Activated T-cell treated with anti-CD3 and anti-CD28 coated beads, Interleukin-2, amount 50 U/mL, for 24 hours (primary cell): ENCODE measurements at places on chromosomes 11 and 22.

DNA sequence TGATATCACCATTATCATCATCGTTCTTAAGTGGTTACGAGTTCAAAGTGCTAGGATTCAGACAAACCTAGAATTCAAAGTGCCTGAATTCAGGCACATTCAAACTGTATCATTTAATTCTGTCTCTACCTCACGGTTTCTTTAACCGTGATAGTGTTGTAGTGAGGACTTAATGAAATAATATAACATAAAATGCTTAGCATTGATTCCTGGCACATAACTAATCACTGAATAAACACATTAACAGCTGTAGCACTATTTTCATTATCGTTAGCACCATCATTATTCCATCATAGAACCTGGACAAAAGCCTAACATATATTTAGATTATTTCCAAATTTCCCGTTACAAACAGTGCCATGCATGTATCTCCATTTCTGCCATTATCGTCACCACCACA, 102.0 kb downstream of the WNT11 start:
- DNase-seq = no peak

DNA sequence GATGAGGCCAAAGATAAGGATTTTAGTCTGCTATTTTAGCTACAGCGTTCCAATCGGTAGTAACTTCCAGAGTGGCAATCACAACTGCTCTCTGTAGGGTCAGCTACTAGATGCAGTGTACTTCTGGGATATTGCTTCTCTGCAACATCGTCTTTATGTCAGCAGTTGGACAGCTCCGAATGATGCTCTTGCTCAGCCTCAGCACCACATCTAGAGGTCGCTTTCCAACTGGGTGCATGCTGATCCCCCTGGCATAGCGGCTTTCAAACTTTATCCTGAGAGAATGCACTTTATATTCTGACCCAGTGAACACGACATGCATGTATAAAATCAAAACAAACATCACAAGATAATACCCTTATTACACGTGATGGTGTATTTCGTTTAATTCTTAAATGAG, 219.6 kb downstream of the C11orf87 start:
- no peak for DNase-seq

DNA sequence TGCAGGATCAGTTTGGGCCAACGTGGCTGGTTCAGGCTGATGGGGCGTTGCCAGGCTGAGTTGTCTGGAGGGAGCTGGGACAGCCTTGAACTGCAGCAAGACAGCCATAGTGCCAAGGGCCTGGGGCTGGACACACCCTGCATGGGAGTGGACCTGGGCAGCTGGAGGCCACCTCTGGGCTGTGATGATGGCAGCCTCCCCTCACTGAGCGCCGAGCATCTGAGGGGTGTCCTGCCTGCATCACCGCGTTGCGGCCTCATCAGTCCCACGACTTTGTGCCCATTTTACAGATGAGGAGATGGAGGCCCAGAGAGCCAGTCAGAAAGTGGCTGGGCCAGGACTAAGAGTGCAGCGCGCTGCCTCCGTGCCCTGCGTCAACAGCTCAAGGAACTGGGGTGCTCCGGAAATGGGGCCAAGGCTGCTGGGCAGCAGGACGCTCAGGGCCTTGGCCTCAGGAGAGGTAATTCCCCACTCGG, 590 bp upstream of the TSPO start:
- no peak for DNase-seq

GRCh38 chr22:31272522-31273446, 19.5 kb downstream of the PIK3IP1 start:
- peak; percentile 58 for DNase-seq

- DNase-seq = no peak
Observed at GRCh38 chr11:130762638-130763037, 153.6 kb downstream of the SNX19 start.

DNA sequence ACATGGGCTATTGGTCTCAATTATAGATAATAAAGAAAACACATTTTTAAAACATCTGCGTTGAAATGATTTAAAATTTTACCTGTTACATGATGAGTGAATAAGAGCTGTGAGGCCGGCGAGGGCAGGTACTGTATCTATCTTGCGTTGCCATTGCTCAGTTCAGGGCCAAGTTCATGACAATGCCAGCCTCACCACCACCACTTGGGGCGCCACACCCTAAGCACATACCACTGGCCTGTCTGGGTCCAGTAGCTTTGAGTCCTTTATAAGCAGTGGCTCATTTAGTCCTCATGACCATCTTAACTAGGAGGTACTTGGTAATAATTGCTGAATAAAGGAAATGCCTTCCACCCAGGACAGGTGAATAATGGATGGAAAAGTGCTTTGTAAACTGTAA, 14.5 kb upstream of the MB start:
- no peak for DNase-seq

- no peak for DNase-seq
Observed at GRCh38 chr11:82980292-82980691, 78.8 kb downstream of the DDIAS start.

- no peak for DNase-seq
Observed at GRCh38 chr11:57566905-57567514, 462 bp downstream of the UBE2L6 start.

GRCh38 chr22:30205281-30206115, 41.1 kb downstream of the LIF start:
- DNase-seq = peak; percentile 19

DNA sequence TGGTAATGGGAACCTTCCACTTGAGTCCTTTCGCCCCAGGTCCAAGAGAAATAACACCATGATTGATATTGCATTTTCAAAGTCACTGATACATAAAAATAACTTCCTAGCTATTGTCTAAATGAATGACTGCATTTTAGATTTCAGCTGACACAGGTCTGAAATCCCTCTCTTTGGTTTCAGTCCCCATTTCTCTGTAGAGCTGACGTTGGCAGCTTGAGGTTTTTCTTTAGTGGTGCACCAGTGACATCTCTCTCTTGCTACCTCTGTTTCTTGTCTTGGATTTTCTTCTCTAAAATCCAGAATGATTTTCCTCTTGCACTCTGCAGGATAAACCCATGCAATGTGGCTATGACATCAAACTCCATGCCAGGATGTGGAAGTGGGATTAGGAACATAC, 31.7 kb upstream of the SORL1 start:
- DNase-seq = no peak

GRCh38 chr11:93063086-93063485, 93.6 kb downstream of the MTNR1B start:
- no peak for DNase-seq

GRCh38 chr11:117495357-117495756, 167.7 kb downstream of the CEP164 start:
- DNase-seq = no peak

GRCh38 chr11:108364159-108364558, 103.2 kb downstream of the C11orf65 start:
- no peak for DNase-seq

DNA sequence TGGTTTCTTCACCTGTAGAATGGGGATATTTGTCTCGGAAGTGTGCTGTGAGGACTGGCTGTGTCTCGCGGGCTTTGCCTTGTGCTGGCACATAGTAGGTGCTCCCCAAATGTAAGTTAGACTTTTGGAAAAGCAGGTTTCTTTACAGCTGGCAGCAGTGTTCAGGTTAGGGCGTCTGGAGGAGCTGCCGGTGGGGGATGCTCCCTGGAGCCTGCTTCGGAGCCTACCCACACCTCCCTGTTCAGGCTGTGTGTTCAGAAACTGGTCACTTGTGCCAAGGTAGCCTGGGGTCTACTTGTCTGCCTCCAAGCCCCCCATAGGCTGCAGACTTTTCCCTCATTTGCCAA, 60.0 kb downstream of the OTOG start:
- DNase-seq = no peak

- no peak for DNase-seq
Observed at GRCh38 chr11:9862981-9863380, 199.1 kb downstream of the SWAP70 start.

DNA sequence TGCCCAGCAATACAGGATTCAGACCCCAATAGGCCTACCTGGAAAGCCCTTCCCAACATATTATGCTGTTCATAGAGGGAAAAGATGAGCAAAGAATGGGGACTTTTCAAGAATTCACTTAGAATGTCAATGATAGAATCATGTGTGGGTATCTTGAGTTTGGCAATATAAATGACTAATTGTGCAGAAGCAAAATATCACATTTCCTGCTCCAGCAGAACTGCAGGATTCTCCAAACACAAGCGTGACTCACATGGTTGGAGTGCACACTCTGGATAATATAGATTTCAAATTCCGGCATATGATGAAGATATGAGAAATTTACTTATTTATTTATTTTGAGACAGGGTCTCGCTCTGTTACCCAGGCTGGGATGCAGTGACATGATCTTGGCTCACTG, 12.5 kb upstream of the APOL5 start:
- no peak for DNase-seq

DNA sequence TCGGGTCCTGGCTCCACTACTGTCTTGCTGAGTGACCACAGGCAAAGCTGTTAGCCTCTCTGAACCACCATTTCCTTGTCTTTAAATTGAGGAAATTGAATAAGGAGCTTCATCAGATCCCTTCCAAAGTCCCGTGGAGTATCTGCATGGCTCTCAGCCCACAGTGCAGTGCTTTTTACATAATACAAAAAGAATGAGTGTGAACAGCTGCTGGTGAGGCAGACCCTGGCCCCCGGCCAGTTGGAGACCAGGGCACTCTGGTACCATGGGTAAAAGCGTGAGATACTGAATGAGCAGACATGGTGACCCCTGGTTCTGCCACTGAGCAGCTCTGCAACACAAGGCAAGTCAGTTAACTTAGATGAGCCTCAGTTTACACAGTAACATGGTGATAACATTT, 86.8 kb downstream of the GALNT18 start:
- DNase-seq = no peak

DNA sequence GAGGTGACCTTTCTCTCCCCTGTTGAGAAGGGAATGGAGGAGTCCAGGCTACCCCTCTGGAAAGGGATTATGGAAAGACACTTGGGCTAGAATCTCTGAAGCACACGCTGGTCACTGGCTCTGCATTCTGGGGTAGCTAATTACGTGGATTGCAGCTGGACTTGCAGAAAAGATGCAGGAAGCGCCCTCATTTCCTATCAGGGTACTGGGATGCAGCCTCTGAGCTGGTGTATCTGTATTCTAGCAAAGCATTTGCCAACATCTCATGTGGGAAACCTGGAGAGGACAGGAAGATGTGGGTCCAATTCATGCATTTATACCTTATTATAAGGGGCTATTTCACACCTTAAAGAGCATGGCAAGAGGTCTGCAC, 44.3 kb downstream of the CD82 start:
- DNase-seq = no peak

DNA sequence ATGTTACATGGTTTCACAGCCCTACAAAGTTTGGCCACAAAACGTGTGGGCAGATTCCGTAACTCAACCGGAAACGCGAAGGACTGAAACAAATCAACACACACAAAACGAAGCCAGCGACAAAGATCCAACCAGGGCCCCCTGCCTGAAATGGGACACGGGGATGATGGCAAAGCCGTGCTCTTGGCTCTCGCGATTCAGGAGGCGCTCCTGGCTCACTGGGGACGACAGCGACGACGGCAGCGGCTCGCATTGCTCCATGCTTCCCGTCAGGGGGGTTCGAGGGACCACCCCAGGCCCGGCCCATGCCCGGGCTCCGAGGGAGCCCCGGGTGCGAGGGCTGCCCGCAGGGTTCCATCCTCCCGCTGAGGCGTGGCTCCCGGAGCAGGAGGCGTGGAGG, 4786.8 kb upstream of the OR11H1 start:
- no peak for DNase-seq

- no peak for DNase-seq
Observed at GRCh38 chr11:8219257-8220021, 44.2 kb downstream of the LMO1 start.

DNA sequence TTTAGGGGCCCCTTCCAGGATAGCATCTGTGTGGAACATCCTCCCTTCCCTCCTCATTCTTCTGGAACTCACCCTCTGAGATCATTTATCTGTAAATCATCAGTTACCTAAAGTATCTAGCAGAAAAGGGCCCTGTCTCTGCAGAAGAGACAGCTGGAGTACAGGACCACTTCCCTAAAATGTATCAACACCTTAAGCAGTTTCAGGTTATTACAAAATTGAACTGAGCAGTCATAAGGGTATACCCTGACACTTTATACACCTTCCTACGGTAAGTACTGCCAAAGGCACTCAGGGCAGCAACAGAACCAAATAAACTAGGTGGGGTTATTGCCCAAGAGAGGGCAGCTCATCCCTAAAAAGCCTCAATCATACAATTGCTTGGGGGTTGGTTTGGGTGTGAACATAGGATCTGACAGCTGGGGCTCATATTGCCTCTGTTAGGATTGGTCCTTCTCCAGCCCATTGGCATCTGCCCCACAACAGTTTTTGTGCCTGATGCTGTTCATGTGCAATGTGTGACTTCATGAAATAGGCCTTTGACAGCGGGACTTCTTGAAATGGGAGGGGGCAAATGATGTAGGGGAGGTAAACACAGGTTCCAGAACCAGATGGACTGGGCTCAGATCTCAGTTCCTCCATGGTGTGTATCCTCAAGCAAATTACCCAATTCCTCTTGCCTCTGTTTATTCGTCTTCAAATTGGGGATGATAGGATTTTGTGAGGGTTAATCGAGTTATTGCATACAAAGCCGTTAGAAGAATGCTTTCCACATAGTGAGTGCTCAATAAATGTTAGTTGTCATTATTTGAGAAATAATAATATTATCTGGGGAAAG, 2.9 kb downstream of the POU2AF3 start:
- no peak for DNase-seq

- no peak for DNase-seq
Observed at GRCh38 chr11:129980086-129980485, 22.5 kb downstream of the PRDM10 start.

GRCh38 chr22:23385678-23386631, 194.1 kb downstream of the IGLL1 start:
- peak; percentile 92 for DNase-seq

DNA sequence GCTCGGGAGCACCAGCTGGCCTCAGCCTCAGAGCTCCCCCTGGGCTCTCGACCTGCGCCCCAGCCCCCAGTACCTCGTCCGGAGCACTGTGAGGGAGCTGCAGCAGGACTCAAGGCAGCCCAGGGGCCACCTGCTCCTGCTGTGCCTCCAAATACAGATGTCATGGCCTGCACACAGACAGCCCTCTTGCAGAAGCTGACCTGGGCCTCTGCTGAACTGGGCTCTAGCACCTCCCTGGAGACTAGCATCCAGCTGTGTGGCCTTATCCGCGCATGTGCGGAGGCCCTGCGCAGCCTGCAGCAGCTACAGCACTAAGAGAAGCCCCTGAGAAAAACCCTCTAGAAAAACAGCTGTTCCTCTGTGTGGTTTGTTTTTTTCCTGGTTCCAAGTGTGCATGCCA, 918 bp upstream of the FAM89B start:
- no peak for DNase-seq

GRCh38 chr22:38989466-38989865, 7.3 kb downstream of the APOBEC3B start:
- DNase-seq = no peak

DNA sequence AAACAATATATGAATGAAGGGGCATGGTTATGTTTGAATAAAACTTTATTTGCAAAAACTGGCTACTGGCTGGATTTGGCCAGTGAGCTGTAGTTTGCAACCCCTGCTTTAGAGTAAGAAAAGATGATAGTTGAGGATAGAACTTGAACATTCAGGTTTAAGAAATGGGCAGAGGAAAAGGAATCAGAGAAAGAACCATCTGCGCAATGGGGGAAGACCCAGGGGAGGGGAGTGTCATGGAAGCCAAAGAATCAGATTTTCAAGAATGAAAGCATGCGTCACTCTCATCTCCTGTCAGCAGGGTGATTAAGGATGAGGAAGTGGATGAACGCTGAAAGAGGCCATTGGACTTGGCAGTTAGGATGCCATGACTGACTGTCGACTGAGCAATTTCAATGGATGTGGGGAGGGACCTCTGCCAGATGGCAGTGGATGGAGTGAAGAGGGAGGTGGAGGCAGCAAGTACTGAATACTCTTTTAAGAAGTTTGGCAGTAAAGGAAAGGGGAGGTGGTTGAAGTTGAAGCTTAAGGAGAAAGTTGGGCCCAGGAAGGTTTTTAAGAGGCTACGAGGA, 21.2 kb downstream of the FAT3 start:
- no peak for DNase-seq
